ENCODE measurements at places on chromosomes 11 and 22.

GRCh38 chr11:103907548-103908455, 128.6 kb upstream of the DDI1 start:
- DNase-seq, result no peak

DNA sequence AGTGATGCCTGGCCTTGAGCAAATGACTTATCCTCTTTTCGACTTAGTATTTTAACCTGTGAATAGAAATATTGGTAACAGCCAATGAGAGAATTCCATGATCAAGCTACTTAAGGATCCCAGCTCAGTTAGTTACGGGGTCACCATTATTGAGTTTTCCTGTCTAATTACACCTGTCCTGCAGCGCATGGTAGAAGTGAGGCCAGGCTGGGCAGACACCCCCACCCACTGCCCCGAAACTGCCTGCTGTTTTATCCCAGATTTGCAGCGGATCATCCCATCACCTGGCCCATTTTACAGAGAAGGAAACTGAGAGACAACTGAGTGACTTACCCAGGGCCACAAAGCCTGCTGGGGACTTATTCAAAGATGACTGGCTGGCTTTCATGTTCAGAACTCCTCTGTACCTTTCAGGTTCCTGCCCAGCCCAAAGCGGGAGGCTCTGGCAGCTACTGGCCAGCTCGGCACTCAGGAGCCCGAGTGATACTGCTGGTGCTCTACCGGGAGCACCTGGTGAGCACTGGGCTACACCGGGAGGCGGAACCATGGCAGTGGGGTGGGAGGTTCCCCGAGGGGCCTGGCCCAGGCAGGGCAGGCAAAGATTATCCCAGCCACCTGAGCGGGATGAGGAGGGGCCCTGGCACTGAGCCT, 1.4 kb downstream of the MUS81 start:
- no peak for DNase-seq

DNA sequence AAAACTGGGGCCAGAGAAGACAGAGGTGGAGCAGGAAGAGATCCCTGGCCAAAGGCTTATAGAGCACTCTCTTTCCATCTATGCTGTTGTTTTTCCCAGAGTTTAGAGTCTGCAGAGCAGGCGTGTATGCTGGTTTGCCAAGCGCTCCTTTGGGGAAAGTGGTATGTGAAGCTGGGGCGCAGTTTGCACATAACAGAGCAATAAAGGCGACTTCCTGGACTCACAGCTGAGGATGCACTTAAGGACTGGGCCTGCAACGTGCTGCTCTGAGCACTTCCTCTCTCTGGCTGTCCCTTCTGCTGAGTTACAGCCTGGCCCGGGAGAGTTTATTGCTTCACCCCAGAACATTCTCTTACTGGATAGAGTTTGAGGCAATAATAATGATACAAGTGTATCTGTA, 41.7 kb downstream of the THAP12 start:
- no peak for DNase-seq

DNA sequence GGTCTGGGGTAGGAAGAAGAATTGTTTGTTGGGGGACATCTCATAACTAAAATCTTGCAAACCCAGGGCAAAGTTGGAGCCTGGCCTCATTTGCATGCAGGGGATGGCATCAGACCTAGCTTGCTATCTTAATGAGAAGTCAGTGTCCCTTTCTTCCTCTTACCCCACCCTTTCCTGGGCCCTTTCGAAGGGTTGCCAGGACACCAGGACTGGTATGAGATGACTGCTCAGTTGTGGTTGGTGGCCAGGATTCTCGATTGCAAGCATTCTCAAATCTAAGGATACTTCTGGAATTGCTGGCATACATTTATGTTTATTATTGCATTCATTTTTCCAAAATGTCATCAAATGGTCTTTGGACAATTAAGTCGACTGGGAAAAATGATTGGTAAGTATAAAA, 131.0 kb downstream of the SLC1A2 start:
- no peak for DNase-seq

DNA sequence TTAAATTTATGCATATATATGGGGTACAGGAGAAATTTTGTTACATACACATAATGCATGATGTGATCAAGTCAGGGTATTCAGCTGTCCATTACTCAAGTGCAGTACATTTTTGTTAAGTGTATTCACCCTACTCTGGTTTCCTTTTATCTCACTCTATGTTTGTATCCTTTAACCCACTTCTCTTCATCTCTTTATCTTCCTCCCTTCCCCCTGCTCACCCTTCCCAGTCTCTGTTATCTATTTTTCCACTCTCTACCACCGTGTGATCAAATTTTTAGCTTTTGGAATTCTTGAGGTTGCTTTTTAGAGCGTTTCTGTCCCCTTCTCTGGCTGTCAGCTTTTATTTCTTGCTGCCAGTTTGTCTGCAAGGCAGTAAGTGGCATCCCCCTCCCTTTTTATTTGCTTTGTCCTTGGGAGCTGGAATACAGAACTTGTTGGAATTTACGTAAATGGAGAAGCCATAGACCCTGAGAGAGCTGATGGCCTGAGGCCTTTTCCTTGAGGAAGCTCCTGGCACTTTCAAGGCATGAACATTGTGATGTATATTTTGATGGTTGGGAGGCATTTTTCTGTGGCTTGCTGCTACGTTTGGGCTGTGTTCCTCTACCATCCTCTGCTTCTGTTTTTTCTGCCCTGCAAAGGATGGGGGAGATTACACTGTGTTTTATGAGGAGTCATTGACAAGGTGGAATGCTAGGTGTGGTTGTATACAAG, 148.6 kb downstream of the LDLRAD3 start:
- no peak for DNase-seq

DNA sequence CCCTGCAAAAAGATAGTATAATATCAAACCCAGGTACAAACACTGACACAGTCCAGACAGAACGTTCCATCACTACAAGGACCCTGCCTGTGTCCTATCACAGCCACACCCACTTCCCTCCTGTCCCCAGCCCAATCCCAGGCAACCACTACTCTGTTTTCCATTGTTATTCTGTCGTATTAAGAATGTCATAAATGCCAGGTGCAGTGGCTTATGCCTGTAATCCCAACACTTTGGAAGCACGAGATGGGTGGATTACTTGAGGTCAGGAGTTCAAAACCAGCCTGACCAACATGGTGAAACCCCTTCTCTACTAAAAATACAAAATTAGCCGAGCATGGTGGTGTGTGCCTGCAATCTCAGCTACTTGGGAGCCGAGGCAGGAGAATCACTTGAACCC, 89.0 kb downstream of the TRMU start:
- no peak for DNase-seq

DNA sequence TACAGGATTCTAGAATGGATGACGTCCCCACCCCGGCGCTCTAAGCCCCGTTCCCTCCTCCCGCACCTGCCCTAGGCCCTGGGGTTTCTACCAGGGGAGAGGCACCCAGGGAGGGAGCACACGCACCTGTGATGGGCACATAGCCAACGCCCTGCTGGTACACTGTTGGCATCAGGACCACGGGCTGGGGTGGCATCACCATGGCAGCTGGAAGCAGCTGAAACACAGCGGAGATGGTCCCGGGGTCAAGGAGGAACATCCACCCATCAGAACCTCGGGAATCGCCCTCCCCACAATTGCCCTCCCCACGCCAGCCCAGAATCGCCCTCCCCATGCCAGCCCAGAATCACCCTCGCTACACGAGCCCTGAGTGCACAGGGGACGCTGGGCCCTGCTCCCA, 23.6 kb downstream of the TOLLIP start:
- no peak for DNase-seq

- no peak for DNase-seq
Observed at GRCh38 chr22:17888439-17888838, 114.2 kb upstream of the BID start.

DNA sequence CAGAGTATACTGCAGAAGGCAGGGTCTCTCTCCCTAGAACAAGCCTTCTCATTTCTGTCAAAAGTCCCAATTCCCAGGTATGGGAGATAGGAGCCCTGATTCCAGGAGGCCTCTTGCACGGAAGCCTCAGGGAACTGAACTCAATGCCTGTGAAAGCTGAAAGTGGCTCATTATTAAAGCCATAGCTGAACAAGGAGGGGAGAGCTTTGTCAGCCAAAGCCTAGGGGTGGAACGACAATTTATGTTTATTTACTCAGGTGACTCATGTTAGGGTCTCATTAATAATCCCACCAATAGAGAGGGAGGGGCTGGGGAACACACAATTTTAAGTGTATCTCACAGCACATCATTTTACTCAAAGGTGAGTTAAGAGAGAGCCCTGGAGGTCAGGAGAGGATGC, 44.9 kb downstream of the DSCAML1 start:
- no peak for DNase-seq

GRCh38 chr11:46981436-46981835, 44.9 kb downstream of the CSTPP1 start:
- DNase-seq, result no peak

DNA sequence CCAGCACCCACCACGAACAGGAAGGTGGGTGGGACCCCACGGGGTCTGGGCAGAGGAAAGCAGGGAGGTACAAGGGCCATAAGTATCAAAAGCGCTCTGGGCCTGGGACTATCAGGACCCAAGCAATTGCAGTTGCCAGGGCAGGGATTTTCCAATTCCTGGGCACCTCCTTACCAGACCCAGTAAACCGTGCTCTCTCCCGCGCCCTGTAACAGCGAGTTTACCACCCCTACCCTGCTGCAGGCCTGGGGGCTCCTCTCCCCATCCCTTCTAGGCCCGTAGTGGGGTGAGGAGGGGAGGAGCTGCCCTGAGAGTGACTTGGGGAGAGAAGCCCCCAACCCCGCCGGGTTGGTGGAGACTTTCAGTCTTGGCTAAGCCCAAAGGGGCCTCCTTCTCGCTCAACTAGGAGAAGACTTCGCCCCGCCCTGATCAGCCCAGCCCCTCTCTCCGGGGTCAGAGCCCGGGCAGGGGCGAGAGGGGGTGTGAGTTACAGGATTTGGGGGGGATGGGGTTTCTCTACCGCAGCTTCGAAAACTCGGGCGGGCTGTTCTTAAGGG, 5.4 kb downstream of the PAX6 start:
- no peak for DNase-seq

DNA sequence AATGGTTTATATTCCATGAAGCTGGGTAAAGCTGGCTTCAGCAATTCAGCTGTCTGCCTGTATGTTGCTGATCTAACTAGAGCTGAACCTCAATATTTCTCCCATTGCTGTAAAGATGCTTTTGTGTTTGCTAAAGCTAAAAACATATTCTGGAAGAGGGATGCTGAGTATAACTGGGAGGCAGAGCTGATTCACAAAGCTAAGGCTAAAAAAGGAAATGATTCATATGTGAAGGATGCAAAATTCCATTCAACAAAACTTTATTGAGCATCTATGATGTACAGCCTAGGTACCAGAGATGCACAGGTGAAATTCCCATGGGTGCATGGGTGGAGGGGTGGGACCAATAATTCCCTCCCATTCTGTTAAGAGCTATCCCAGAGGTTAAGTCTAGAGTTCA, 193.9 kb downstream of the KIF18A start:
- DNase-seq, result no peak

DNA sequence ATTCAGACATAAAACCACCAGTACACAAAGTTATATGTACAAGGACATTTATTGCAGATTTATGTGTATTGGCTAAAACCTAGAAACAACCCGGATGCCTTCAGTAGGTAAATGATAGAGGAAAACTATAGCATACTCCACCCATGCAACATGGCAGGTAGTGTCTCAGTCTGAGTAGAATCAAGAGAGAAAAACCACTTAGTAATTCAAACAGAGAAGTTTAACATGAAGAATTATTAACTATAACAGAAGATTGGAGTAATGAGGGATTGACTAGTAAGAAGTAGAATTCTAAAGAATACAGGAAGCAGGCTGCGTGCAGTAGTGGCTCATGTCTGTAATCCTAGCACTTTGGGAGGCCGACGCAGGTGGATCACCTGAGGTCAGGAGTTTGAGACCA, 16.2 kb upstream of the SPTY2D1 start:
- no peak for DNase-seq

- no peak for DNase-seq
Observed at GRCh38 chr11:9787981-9788521, 124.2 kb downstream of the SWAP70 start.

DNA sequence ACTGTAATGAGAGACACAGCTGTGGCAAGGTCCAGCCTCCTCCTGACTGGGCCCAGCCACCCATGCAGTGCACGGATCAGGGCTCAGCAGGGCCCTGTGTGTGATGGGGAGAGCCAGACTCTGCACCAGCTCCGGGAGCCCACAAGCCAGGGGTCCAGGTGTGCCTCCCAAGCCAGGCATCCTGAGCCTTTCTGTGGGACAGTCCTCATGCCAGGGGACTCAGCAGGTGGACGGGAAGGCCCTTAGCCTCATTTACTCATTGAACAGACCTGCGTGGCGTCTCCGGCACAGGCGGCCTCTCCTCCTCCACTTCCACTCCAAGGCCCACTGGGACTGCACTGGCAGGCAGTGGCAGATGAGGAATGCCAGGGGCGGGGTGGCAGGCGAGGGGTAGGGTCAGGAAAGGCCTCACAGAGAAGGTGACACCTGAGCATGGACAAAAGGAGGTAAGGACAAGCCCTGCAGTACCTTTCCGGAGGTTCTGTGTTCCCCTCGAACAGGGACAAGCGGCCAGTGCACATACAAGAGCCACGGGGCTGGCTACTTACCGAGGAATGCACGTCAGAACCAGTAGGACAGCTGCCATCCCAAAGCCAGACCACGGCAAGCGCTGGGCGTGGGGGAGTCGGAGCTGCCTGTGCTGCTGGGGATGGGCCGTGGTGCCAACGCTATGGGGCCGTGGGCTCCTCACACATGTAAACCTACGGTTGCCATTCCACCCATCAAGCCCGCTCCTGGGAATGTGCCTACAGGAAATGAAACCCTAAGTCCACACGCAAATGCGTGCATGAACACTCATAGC, 52.7 kb downstream of the IGF2 start:
- no peak for DNase-seq

DNA sequence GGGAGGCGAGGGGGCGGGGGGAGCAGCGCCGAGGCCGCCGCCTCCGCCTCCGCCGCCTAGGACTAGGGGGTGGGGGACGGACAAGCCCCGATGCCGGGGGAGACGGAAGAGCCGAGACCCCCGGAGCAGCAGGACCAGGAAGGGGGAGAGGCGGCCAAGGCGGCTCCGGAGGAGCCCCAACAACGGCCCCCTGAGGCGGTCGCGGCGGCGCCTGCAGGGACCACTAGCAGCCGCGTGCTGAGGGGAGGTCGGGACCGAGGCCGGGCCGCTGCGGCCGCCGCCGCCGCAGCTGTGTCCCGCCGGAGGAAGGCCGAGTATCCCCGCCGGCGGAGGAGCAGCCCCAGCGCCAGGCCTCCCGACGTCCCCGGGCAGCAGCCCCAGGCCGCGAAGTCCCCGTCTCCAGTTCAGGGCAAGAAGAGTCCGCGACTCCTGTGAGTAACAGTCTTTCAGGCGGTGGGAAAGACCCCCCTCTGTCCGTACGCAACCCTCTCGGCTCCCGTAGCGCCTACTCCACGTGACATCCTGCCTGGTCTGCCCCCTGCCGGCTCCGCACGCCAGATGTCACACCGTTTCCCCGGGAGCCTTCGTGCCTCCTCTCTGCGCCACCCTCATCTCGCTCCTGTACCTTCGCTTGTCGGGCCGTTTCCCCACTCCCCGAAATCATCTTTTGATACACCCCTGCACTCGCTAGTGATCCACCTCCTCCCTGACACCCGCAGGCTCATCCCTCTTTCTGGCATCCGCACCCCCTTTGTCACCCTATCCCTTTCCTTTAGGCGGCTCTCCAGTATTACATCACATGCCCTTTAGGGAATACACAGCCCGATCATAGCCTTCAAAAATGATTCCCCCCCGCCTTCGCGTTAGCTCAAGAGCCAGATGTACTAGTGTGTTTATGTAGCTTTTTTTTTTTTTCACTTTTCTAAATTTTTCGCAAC, 598 bp downstream of the ZFP91 start:
- DNase-seq, result peak; percentile 93

Measured in HT-29 (cell line).